ENCODE measurements at places on chromosomes 1 and 21.

- DNase-seq: no peak
Measured at GRCh38 chr1:185517808-185518419, 200.9 kb upstream of the IVNS1ABP start.

DNA sequence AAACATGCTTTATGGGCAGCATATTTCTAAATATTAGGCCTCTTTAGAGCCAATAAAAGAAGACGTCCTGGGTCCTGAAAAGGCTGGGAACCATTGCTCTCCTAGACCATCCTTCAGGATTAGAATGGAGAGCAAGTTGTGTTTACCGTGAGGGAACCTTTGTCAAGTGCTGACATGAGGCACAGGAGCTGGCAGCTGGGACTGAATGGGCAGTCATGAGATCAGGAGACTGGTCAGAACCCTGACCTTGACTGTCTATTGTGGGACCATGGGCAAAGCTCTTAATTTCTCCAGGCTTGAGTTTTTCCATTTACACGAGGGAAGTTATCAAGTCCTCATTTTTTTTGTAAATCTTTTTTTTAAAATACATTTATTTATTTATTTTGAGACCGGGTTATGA lies 5.2 kb downstream of the PFKFB2 start:
- no peak for DNase-seq

DNA sequence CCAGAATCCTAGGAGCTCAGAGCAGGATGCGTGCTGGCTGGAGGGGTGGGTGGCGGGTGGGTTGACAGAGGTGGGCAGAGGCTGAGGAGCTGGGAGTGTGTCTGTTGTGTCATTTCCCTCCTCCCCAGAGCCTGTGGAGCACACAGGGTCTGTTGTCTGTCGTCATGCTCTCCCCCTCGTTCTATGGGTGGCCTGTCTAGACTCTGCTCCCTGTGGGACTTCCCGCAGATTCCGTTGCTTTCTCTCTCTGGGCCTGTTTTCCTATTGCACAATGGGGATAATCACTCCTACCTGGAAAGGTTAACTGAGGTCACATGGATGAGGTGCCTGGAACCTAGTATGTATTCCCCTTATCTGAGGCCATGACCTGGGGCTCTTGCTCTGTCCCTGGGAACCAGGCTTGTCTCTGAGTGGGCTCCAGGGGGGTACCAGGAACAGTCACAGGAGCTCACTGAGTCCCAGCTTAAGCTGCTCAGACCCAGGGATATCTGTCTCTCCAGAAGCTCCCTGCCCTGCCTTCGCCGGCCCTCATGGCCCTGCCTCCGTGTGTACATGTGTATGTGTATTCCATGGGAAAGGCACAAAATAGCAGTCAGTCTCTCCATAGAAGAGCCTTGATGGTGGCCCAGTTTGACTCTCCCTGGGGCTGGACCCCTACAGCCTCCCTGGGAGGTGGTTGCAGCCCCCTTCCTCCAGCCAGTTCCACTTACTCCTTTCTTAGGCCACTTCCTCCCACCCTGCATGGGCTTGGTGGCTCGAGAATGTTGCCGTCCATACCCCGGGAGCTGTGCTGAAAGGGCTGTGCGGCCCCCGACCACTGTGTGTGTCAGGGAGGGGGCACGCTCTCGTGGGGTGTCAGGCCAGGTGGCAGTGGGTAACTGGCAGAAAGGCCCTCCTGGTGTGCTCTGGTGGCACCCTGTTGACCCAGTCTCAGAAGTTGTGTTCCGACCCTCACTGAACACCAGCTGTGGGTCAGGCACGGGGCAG lies 17.9 kb downstream of the PTPRF start:
- peak; percentile 57 for DNase-seq

DNA sequence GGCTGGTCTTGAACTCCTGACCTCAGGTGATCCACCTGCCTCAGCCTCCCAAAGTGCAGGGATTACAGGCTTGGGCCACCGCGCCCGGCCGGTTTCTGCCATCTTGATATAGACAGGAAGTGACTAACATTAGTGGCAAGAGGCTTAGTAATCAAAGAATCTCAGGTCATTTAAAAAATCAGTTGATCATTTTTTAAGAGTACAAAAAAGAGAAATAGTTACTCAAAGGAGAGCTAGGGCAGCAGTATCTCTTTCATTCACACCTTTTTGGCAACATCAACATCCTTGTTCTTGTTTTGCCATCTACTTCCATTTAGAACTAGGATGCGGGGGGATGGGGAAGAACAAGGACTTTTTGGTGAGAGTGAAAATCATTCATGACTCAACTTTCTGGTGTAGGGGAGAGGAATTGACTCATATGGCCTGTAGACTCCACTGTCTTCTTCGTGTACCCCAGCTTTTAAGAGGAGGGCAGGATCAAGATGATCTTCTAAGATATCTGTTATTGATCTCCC lies 8.8 kb downstream of the FCRLB start:
- no peak for DNase-seq

GRCh38 chr1:176604461-176604860 lies 141.5 kb downstream of the PAPPA2 start:
- no peak for DNase-seq

- no peak for DNase-seq
Measured at GRCh38 chr21:29616209-29616751, 317.6 kb downstream of the BACH1 start.

DNA sequence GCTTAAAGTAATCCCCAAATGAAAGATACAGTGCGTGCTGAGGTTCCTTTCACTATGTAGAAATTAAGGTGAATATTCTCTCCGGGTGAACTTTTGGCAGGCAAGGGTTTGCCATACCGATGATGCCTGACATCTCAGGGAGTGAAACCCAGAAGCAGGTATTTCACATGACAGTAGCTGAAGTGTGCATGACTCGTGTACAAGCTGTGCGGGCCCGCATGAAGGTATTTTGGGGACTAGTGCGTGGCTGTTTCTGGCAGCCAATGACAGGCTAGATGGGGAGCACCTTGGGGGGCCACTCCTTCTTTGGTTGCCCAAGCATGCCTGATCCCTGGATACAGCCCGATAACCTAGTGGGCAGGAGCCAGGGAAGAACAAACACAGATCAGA lies 569.0 kb downstream of the SMYD3 start:
- no peak for DNase-seq

DNA sequence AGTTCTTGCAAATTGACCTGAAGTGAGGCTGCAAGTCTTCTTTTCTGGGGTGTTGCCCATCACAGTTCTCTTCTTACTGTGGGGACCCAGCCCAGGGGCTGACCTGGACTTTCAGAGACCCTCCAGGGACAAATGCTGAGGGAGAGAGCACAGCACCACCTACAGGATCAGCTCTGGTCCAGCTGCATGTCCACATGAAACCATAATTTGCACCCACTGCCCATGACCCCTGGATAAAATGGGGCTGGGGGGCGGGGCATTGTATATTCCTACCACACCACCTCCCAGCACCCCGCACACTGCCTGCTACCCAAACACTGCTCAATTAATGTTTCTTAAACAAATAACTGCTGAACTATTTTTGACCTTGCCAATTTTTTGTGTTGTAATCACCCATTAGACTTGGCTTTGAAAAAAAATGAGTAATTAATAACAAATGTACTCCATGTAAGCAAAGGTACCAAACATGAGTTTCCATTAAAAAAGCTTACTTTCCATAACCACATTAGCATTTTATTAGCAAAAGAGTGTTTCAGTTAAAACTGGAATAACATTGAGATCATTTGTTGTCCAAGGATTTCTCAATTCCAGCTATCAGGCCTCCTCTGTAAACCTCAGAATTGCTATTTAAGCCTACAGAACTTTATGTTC lies 168.0 kb upstream of the RAB4A start:
- DNase-seq: no peak

DNA sequence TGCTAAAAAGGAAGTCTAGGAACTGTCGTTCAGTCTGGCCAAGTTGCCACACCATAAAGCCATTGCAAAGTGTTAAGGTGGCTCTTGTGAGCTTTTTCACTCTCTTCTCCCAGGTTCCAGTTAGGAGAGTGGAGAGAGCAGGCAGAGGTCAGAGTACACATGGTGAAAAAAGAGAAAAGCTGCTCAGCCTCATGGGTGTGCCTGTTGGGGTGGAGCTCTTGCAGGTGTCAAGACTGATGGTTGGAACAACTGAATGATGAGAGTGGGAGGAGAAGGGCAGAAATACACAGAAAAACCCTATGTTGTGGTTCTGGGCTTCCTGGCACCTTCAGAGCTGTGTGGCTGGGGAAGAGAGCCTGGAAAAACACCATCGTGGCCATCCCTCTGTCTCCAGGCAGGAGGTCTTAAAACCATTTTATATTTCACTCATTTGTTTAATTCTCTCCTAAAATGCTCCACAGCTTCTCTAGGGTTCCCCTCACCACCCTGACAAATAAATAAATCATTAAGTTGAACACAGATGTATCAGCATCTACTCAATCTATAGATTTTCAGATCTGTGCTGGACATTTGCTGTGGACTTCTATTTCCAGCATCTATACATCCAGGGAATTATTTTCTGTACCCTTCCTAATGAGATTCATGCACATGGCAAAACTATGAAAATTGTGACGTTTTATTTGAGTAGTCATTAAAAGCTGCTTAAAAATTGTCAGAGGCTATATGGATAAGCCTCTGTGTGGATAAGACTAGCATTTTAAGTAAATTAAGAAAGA lies 17.5 kb downstream of the UBASH3A start:
- no peak for DNase-seq

DNA sequence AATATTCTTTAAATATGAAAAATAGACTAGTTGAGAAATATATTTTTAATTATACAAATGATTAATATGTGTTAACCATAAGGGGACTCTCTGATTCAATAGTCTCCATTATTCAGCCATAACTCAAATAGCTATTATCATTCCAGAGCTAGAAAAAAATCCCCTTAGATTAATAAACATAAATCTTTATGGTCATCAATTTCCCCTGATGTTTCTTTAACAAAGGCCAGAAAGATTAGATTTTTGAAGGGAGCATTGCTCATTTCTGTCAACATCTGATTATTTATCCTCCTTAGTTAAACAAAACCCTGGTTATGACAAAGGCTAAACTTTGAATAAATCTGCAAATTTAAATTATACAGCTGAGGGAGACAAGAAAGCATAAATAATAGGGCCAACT lies 215.7 kb downstream of the PLA2G4A start:
- no peak for DNase-seq

DNA sequence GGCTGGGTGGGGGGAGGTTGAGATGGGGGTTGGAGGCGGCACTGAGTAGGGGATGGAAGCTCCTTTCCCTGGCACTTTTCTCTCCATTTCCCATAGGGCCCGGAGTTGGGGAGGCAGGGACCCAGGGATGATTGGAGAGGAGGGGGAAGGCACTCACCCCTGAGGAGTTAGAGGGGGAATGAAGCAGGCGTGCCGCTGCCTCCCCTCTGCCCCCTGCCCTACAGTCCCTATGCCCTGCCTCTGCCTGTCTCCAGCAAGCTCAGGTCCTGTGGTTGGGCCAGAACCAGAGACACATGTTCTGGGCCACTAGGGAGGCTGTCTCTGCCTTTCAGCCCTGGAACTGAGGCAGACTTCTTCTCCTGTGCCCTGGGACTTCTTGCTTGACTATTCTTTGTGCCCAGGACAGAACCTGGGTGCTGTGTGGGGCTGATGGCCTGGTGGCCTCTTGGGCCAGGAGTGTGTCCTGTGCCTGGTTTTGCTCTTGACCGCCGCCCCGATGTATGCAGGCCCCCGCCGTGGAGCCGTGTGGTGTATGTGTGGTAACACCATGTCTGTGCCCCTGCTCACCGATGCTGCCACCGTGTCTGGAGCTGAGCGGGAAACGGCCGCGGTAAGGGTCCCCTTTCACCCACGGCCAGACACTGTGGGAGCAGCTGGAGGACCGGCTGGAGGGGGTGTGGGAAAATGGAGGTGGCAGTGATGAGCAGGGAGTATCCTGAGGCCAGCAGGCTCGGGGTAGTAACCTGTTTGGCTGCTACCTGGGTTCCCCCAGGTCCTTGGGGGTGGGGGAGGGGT lies 1.4 kb downstream of the LYPLA2 start:
- no peak for DNase-seq

GRCh38 chr1:161792740-161793139 lies 26.6 kb downstream of the ATF6 start:
- DNase-seq: no peak

DNA sequence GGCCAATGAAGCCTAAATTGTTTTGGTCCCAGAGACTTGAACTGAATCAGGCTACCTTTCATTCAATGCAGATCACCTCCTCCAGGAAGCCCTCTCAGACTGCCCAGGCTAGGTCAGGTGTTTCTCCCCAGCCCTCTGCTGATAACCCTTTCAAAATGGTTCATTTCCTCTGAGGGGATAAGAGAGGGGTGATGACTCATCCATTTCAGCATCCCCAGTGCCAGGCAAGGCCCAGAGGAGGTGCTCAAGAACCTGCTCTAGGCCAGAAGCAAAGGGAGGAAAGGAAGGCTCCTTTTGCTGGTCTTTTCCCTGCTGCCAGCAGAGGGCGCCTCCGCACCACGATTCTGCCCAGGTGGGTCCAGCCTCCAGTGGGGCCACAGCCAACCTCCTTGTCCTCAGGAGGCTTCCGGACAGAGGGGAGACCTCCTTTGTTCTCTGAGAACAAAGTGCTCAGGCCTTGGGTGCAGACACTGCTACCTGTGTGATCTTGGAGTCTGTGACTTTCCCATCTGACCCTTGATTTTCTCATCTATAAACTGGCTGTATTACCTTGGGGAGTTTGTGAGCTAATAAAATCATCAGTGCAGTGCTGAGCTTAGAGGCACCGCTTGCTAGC lies 45.3 kb upstream of the ARHGEF10L start:
- DNase-seq: peak; percentile 75

All from liver (tissue), 10 donors.